NCI-H524 (cell line): ENCODE measurements at places on chromosomes 12 and 14.

DNA sequence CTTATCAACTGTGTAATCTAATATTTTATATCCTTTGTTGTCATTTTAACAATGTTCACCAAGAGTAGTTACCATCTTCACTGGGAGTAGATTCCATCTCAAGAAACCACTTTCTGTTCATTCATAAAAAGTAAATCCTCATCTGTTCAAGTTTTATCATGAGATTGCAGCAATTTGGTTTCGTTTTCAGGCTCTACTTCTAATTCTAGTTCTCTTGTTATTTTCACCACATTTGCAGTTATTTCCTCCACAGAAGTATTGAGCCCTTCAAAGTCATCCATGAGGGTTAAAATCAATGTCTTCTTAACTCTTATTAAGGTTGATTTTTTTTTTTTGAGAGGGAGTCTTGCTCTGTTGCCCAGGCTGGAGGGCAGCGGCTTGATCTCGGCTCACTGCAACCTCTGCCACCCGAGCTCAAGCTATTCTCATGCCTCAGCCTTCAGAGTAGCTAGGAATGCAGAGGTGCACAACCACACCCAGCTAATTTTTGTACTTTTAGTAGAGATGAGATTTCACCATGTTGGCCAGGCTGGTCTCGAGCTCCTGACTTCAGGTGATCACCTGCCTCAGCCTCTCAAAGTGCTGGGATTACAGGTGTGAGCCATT lies 276.6 kb downstream of the ACSS3 start:
- no peak for DNase-seq

DNA sequence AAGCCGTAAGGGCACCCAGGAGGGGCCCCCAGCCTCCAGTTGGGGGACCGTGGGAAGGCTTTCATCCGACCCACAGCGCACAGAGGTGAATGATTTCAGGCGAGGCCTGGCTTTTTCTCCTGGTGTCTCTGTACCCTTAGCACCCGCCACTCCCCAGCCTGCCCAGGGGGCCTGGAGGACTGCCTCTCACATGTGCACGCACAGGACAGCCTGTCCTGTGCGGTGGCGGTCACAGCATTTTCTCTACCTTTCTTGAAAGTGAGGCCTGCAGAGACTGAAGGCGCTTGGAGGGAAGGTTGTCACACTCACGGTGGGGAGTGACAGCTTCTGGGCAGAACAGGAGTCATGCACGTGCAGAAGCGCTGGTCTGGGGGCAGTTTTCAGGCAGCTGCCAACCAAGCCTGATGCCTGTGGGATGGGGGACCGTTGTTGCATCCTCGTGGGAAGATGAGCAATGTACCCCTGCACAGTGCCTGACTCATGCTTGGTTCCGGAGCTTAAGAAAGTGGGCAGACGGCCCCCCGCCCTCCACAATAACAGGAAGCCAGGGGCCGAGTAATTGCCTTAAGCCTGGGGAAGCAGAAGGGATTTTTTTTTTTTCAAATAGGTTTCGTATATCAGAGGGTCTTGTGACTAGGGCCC lies 148.1 kb downstream of the TSPAN9 start:
- DNase-seq = peak; percentile 78

DNA sequence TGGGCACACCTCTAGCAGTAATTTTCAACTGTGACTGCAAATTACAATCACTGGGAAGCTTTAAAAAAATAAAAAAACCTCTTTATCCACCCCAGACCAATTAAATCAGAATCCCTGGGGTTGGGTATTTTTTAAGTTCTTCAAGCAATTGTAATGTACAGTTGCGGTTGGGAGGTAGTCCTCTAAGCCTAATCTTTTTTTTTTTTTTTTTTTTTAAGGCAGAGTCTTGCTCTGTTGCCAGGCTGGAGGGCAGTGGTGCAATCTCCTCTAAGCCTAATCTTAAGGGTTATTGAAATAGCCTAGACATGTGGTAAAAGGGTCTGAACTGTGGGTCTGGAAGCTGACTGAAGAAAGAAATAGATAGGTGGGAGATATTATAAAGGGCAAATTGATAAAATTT lies 230.5 kb downstream of the AKAP6 start:
- peak; percentile 50 for DNase-seq

DNA sequence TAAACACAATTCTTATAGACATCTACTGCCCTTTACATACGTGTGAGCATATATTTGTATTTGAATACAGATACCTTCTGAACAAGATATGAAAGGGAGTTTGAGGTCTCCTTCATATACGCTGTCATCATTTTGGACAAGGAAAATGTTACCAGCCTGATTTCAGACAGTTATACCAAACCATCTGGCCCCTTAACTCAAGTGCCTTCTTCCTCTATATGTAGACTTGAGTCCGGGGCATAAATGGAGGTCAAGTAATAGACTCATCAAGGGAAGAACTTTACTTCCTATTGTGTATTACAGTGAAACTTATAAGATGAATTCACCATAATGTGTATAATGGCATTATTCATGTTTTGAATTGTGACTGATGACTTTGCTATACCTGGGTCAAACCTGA lies 52.2 kb downstream of the FAR2 start:
- peak; percentile 84 for DNase-seq

GRCh38 chr14:45698462-45699134 lies 445.6 kb upstream of the MIS18BP1 start:
- peak; percentile 80 for DNase-seq

- no peak for DNase-seq
Measured at GRCh38 chr12:22310709-22311108, 23.8 kb downstream of the ST8SIA1 start.

DNA sequence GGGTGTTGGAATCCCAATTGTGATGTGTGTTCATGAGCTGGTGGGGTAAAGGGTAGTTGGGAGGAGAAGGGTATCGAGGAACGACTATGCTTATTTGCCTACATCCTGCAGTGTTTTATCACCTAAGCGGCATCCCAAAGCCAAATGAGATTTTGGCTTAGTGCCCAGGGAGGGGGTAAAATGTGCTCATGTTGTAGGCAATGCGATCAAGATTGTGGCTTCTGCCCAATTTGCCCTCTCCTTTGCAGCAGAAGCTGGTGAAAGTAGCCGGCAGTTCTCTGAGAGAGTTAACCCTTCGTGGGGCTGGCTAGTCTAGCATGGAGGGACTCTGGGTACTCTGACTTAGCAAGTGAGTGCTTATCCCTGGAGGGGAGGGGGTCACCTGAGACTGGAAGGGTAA lies 753 bp downstream of the RPH3A start:
- DNase-seq = peak; percentile 26

- DNase-seq = no peak
Measured at GRCh38 chr12:113142173-113142885, 6.8 kb upstream of the RASAL1 start.

DNA sequence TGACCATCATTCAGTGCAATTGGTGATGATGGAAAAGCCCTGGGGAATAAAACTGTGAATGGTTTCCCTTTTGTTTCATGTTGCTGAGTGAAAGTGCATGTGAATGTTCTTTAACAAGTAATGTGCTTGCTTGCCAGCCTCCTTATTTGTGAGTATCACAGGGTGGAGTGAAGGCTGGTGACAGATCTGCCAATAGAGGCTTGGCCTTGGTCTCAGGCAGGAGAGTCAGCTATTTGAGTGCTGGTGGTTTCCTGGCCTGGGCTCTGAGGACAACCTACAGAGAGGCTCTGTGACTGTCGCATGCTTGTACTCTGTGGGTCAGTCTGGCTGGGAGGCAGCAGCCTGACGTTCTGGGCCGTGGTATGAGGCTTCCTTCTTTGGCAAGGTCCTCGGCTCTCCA lies 20.7 kb downstream of the KRT85 start:
- no peak for DNase-seq

DNA sequence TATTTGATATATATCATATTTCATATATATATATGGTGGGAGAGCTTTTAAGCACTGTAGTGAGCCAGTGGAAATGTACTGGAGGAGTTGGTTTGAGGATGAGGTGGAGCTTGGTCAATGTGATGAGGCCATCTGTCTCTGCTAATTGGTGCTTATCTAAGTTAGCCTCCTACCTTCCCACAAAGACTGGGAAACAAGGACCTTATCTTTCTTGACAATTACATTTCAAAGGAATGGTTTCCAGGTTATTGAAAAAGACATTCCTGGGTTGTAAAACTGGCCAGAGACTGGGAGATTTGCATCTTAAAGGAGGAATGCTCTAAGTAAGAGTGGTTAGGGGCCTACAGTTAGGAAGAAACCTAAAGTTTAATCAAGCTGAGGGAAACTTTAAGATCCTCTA lies 212.8 kb upstream of the SYT1 start:
- DNase-seq = peak; percentile 15

GRCh38 chr12:116856729-116857128 lies 24.5 kb downstream of the HRK start:
- no peak for DNase-seq
